ENCODE measurements at places on chromosomes 2 and 18.

- DNase-seq, result peak; percentile 36
Observed at GRCh38 chr2:240232961-240233884, 92.8 kb upstream of the OTOS start.

GRCh38 chr2:156901373-156902031, 356.0 kb upstream of the GALNT5 start:
- DNase-seq, result no peak

- DNase-seq, result no peak
Observed at GRCh38 chr2:143807671-143808070, 678.5 kb downstream of the ARHGAP15 start.

- DNase-seq, result no peak
Observed at GRCh38 chr18:48986851-48987761, 36.3 kb upstream of the SMAD7 start.

DNA sequence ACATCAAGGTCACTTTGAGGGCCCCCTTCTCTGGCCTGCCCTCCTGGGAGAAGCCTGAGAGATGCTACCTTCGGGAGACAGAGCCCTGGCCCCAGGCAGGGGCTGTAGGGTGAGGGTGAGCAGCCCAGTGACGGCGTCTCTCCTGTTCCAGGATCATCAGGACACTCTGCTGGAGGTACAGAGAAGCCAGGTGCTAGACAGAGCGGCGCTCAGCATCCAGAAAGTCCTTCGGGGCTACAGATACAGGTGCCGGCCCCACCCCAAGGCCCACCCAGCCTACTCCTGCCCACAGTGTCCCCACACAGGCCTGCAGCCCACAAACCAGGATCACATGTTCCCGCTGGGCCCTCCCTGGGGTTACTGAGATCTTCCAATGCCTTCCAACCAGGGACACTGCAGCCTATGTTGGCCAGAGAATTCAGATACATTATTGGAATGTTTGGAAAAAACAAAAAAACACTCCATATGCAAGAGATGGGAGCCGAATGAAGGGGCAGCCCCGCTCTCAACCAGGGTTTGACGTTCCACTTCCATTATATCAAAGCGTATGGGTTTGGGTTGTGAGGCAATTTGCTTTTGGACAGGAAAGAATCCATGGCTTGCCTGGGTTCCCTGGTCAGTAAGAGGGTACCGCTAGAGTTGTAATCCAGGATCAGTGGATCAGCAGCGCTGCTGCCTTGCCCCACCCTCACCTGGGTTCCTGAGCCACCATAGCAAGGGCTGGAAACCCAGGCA, 49.5 kb upstream of the GPR17 start:
- no peak for DNase-seq

GRCh38 chr2:235501673-235502031, 7.8 kb downstream of the AGAP1 start:
- DNase-seq, result no peak

- peak; percentile 35 for DNase-seq
Observed at GRCh38 chr2:22930781-22931180, 454.2 kb upstream of the KLHL29 start.

GRCh38 chr18:72762515-72763122, 105.2 kb downstream of the NETO1 start:
- DNase-seq, result peak; percentile 78

DNA sequence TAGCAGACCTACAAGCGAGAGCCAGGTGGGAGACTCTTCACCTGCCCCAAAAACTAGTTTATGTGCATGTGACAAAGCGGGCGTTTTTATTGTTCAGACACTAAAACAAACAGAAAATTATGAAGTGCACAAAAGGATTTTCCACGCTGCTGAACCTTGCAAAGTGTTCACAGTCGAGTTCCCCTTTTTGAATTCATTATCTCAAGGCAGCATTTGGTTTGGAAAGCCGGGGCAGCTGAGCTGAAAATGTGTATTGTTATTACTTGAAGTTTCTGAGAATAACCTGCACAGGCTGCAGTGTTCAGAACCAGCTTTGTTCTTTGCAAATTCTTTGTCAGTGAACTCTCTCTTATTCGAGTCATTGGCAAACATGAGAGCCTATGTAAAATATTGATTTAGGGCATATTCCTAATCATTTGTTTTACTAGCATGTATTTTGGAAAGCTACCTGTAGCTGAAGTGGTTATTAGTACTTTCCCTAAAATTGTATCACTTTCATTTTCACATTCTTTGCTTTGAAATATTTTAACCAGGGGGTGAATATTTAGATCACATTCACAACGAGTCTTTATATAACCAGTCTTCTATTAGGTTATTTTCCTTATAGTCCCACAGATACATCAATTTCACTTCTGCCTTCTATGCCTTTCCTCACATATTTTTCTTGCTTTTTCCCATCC, 59.5 kb downstream of the LRRTM1 start:
- no peak for DNase-seq

- DNase-seq, result no peak
Observed at GRCh38 chr2:44075541-44075940, 79.8 kb upstream of the LRPPRC start.

GRCh38 chr2:72109904-72110303, 37.8 kb downstream of the CYP26B1 start:
- DNase-seq, result no peak

DNA sequence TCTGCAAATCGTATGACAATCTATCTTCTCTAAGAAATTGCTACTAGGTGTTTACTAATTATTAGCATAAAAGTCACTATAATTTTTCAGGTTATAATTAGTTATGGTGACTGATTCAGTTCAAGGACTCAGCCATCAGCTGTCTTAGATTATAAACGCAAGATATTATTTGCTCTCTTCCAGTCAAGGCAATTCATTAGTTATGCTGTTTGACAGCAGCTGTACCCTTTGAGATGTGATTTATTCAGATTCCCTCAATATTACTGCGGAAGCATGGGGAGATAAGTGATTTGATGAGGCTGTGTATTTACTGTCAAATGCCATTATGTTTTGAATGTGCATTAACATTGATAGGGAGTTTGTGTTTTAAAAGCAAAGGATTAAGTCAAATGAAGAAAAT, 558.9 kb upstream of the FSIP2 start:
- no peak for DNase-seq

- no peak for DNase-seq
Observed at GRCh38 chr2:3972377-3972776, 269.0 kb downstream of the DCDC2C start.

- no peak for DNase-seq
Observed at GRCh38 chr2:3759331-3759730, 56.0 kb downstream of the DCDC2C start.

- DNase-seq, result no peak
Observed at GRCh38 chr2:239574434-239575156, 173.8 kb upstream of the HDAC4 start.

DNA sequence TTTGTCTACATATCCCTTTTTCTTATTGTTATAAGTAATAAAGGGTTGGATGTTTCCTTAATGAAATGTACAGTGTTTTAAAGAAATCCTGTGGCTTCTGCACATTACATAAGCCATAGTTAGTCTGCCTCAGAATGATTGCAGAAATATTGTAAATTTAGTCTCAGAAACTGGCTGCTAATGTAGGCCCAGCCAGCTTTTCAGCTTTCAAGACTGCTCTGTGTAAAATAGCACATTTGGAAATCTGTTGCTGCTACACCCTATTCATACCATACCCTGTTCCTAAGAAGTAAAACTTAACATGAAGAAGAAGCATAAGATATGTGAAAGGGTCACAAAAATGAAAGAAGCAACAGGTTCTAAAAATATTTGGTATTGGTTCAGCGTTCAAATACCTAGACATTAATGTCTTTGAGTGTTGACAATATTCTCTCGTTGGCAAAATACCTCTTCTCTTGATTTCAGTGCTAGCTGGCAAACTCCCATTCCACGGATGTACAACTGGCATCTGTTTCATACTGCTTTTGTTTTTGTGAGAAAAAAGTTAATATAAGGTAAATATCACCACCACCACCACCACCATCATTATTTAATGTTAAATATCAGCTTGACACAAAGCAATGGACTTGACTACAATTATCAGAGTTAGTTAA, 19.2 kb upstream of the NCKAP1 start:
- DNase-seq, result no peak

- DNase-seq, result no peak
Observed at GRCh38 chr18:67794521-67794920, 278.0 kb upstream of the DSEL start.

DNA sequence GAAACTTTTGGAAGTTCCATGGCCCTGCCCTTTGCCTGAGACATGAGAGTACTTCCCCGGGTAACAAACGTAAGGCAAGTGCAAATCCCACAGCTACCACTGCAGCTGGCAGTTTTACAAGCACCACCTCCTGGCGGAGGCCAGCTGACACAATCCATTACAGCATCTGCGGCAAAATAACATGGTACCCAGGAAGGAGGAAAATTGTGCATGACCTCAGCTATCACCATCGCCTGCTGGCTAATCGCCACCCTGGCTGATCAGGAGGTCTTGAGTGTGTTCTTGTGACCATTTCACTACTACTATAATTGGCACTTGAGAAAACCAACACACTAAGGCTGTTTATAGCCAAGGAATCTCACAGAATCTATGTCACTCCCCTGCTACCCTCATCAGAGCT, 71.7 kb upstream of the SERPINE2 start:
- DNase-seq, result no peak

GRCh38 chr2:55743583-55743982, 49.9 kb upstream of the PNPT1 start:
- no peak for DNase-seq

- DNase-seq, result no peak
Observed at GRCh38 chr18:45761512-45762114, 37.6 kb downstream of the SLC14A1 start.

- no peak for DNase-seq
Observed at GRCh38 chr2:61100801-61101200, 35.1 kb downstream of the SANBR start.

GRCh38 chr18:51164761-51165281, 32.7 kb downstream of the MEX3C start:
- DNase-seq, result no peak

DNA sequence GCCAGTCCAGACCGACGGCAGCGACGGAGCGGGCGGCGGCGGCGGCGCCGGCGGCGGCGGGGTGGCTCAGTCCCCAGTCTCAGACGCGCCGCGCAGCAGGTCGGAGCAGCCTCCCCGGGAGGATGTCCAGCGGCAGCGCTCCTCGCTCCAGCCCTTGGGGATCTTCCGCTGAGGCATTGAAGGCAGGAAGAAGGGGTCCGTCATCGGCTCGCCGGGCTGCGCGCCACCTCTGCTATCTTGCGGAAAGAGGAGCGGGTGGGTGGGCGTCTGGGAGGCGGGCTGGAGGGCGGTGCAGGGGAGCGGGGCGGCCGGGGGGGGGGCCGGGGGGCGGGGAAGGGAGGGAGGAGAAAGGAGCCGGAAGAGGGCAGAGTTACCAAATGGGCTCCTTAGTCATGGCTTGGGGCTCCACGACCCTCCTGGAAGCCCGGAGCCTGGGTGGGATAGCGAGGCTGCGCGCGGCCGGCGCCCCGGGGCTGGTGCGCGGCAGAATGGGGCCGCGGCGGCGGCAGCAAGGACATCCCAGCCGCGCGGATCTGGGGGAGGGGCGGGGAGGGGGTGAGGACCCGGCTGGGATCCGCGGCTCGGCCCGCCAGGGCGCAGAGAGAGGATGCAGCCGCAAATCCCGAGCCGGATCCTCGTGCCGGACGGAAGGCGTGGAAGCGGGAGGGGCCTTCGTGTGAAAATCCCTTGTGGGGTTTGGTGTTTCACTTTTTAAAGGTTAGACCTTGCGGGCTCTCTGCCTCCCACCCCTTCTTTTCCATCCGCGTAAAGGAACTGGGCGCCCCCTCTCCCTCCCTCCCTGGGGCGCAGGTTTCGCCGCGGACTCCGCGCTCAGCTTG, at the start of gene NETO1:
Gene NETO1 (minus strand): TSS at position 242 of the 839 bp plus-strand sequence. CDS start 696 bp downstream, outside the sequence.
- DNase-seq, result peak; percentile 34

DNA sequence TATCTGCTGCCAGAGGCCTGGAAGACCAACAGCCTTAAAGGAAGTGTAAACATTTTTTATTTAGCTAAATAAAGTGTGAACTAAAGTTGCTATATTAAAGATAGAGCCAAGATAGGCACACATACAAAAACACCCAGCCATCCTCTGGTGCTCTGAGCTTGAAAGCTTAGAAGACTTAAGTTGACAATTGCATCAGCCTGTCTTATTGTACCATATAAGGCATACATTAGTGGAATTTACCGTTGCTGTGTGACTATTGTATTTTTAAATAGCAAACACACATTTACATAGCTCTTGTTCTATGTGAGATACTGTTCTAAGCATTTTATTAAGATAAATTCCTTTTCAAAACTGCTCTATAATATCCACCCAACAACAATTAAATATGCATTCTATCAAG, 736.6 kb upstream of the ZEB2 start:
- no peak for DNase-seq

GRCh38 chr2:201797175-201797840, 9.0 kb upstream of the CDK15 start:
- no peak for DNase-seq

DNA sequence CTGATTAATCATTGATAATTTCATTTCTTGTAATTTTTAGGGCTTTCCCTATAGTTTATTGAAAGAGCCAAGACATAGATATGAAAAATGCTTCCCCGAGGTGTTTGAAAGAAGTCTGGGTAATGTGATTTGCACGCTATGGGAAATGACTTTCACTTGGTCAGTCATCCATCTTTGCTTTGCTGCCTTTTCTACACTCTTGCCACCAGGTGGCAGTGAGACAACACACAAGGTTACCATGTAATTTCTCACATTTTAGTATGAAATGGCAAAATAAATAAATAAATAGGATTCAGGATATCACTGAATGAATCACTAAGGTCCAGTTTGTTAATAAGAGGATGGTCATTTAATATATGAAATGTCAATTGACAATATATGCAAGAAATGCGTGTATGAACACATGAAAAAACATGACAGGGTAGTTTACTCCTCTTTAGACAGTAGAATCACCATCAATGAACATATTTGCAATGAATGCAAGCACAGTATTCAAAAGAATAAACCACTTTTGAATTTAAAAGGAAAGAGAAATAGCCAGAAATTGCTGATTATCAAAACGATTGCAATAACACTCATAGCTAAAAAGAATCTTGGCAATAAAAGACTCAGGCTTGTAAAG, 52.2 kb upstream of the KCNH7 start:
- DNase-seq, result peak; percentile 23

GRCh38 chr2:189466656-189467055, 25.4 kb downstream of the WDR75 start:
- no peak for DNase-seq

DNA sequence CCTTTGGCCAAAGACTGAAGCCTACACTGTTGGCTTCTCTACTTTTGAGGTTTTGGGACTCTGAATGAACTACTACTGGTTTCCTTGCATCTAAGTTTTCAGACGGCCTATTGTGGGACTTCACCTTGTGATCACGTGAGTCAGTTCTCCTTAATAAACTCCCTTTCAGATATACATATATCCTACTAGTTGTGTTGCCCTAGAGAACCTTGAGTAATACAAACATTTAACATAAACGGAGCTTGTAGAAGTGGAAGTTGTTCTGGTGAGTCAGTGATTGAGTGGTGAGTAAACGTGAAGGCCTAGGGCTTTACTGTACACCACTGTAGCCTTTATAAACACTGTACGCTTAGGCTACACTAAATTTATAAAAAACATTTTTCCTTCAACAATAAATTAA, 107.2 kb upstream of the CDH2 start:
- no peak for DNase-seq

- no peak for DNase-seq
Observed at GRCh38 chr2:237405605-237406004, 8.4 kb downstream of the COL6A3 start.

GRCh38 chr2:134205087-134205486, 48.8 kb upstream of the MGAT5 start:
- no peak for DNase-seq

Measured in NCI-H1092 treated with DMSO at 0.1 percent for 48 hours (cell line).